NB4 (cell line): ENCODE measurements at places on chromosomes 12 and 14.

- no peak for DNase-seq
Measured at GRCh38 chr12:43079476-43079875, 472.5 kb downstream of the ADAMTS20 start.

GRCh38 chr12:34377243-34378035 is 355.1 kb downstream of the ALG10 start:
- DNase-seq = no peak

DNA sequence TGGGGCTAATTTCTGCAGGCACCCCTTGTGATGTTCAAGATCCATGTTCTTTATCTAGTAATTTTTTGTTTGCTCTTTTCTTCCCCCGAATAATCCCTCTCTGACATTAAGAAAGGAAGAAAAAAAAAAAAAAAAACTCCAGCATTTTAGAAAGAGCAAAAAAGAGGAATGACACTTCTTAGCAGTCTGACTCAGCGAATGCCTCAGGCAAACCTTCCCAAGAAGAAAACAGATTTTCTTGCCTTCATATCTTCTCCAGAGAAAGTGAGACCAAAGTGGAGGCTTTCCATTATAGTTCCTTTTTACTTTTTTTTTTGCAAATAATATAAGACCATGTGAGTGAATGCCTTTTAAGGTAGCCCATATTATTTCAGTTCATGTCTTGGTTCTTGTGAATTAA is 479.0 kb upstream of the SYT1 start:
- no peak for DNase-seq

- no peak for DNase-seq
Measured at GRCh38 chr14:70640938-70641547, 673 bp upstream of the TTC9 start.

DNA sequence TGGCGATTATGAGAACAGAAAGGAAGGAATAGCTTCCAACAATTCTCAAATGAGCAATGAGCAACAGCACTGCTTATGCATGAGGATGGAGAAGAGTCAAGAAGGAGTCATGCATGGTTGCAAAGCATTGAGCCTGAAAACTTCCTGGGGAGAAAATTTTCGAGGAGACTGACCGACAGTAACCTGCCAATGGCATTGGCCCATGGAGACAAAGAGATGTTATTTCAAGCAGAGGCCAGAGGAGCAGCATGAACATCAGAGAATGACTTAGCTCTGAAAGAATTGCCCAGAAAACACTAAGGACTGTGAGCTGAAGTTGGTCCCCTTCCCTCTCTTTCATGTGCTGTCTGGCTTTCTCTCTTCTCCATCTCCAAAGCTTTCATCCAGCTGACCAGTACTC is 343.4 kb downstream of the ADAMTS20 start:
- no peak for DNase-seq

GRCh38 chr14:102994689-102995088 is 62.7 kb downstream of the CDC42BPB start:
- no peak for DNase-seq

DNA sequence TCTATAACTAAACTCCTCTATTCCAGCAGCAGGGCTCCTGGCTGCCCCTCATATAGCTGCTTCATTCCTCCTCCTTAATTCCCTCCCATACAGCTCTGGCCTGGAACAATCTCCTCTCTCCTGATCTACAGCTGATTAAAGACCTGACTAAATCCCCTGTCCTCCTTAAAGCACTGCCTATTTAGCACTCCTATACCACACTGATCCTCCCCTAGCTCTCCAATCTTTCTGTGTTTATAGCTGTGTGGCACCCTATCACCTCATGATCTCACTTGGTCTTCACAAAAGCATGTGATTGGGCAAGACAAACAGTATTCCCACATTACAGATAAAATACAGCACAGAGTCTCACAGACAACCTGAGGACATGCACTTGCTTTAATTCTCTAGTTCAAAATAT is 17.4 kb downstream of the FMNL3 start:
- no peak for DNase-seq

- no peak for DNase-seq
Measured at GRCh38 chr14:61326847-61327246, 5.5 kb downstream of the PRKCH start.

DNA sequence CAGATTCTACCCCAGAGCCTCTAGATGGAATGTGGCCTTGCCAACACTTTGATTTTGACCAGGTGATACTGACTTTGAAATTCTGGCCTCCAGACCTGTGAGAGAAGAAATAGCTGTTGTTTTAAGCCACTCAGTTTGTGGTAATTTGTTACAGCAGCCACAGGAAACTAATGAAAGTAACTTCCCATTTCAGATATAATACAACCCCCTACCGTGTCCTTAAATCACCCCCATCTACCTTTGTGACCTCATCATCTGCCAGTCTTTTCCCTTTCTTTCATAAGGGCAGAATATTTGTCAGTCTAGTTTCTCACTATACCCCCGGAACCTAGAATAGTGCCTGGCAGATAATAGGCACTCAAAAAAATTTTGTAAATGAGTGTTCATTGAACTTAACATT is 39.6 kb downstream of the PPP4R4 start:
- peak; percentile 60 for DNase-seq

DNA sequence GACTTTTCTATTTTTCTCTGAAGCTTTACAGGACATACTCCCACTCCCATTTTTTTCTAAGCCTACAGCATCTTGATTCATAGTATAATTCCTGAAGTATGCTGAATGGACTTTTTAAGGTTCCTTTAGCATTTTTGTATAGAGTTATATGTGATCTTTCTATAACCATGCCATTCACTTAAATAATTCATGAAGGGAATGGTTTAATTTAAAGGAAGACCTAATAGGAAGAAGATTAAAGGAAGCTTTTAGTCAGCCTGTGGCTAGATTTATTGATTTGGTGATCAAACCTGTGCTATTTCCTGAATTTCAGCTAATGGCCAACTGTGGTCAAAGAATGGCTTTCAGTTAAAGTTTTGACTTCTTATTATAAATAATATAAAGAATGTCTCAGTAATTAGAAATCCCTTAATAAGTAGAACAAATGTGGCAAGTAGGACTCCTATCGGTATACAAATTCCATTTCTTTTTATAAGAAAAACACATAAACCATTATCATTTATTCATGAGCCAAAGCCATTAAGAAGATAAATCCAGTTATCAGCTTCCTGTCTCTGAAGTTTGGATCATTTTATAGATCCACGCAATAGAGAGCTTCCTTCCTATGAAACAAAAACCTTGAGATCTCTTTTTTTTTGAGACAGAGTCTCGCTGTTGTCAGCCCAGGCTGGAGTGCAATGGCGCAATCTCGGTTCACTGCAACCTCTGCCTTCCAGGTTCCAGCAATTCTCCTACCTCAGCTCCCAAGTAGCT is 4.0 kb upstream of the MAPK1IP1L start:
- DNase-seq = no peak

GRCh38 chr12:89344862-89345202 is 7.5 kb downstream of the DUSP6 start:
- no peak for DNase-seq
